NCI-H460 (cell line): ENCODE measurements at places on chromosomes 16 and 17.

GRCh38 chr16:10606607-10607006, 26.2 kb upstream of the EMP2 start:
- DNase-seq, result no peak

DNA sequence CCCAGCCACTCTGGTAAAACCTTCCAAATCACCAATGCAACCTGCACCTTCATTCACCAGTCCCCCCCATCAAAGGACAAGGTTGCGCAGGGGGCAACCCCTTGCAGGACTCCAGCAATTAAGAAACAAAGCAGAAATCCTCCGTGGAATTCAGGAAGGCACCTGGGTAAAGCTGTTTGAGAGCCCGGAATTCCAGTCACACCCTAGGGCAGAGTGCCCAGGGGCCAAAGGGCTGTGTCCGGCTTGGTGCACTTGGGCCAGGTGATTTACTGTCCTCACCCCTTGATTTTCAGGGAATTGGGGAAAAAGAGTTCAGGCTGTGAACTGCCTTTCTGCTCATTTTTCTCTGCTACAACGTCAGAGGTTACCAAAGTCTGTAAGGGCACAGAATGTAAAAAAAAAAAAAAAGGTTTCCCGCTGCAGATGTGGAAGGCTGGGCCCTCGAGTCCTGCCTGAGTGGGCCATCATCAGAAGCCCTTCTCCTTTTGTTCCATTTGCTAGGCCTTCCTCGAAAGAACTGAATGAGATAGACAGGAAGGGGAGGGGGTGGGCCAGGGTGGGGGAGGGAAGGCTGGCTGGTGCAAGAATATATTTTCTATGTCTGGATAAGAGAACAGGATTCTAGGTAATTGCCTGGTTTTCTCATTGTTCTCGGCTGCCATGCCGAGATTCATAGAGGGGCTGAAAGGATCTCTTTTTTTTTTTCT, 266.5 kb upstream of the PSMD7 start:
- DNase-seq, result no peak

DNA sequence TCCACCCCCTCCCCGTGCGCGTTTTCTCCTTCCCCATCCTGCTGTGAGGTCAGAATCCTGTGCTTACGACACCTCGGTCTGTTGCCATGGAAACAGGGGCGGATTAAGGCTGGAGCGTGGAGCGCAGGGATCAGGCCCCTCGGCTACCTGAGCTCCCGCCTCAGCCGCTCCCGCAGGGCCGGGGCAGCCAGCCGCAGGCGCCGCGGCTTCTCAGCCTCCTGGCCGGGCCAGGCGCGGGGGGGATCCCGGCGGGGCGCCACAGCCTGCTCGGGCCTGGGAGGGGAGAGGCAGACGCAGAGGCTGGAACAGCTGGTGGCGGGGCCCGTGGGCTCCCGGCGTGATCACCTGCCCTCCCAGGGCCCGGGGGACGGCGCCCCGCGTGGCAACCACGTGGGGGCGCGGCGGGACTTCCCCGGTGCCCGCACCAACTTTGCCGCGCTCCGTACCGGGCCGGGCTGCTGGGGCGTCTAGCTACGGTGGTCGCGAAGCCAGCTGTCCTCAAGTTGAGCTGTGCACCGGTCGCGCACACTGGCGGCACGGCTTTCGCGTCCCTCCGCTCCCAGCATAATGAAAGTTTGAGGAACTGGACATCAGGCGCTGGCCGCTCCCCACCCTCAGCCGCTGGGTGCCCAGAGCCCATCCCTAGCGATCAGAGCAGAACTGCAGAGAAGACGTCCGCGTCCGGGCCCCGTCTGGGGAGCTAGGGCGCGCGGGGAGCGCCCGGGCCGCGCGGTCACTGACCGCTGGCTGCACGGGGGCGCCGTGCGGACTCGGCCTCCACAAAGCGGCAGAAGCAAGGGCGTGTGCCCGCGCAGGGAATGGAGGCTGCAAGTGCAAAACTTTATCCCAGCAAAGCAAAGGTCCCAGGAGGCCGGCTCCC, 1.2 kb downstream of the RTN4RL1 start:
- no peak for DNase-seq

- DNase-seq, result peak; percentile 26
Observed at GRCh38 chr17:1783834-1784611, 22.2 kb downstream of the SERPINF1 start.
